ENCODE measurements at places on chromosomes 3 and 15. TPM values are rescaled to one million over a fixed set of nuclear protein-coding genes. Genes with fewer than 3 reads are reported as not detected.

PLA2G4E gene
- total RNA-seq: not detected

GRCh38 chr3:30162579-30162978, 443.8 kb upstream of the TGFBR2 start:
- DNase-seq: no peak

- no peak for DNase-seq
Observed at GRCh38 chr3:138173769-138174420, 826 bp downstream of the DBR1 start.

GRCh38 chr3:71591101-71591500, 7.6 kb upstream of the FOXP1 start:
- no peak for DNase-seq

DNA sequence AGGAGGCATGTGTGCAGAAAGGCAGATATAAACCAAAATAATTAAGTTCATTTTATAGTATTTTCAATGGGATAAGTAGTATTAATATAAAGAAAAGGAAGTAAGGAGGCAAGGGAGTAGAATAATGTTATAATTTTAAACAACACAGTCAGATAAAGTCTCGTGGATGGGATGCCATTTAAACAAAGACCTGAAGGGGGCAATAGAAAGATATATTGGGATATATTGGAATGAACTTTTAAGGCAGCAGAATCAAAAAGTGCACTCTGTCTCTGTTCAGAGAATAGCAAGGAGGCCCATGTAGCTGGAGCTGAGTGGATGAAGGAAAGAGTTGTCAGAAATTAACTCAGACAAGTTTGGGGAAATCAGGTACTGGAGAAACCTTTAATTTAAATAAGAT, 158.7 kb downstream of the CGGBP1 start:
- no peak for DNase-seq

CATSPER2 gene
- total RNA-seq: 12.9 TPM

DNA sequence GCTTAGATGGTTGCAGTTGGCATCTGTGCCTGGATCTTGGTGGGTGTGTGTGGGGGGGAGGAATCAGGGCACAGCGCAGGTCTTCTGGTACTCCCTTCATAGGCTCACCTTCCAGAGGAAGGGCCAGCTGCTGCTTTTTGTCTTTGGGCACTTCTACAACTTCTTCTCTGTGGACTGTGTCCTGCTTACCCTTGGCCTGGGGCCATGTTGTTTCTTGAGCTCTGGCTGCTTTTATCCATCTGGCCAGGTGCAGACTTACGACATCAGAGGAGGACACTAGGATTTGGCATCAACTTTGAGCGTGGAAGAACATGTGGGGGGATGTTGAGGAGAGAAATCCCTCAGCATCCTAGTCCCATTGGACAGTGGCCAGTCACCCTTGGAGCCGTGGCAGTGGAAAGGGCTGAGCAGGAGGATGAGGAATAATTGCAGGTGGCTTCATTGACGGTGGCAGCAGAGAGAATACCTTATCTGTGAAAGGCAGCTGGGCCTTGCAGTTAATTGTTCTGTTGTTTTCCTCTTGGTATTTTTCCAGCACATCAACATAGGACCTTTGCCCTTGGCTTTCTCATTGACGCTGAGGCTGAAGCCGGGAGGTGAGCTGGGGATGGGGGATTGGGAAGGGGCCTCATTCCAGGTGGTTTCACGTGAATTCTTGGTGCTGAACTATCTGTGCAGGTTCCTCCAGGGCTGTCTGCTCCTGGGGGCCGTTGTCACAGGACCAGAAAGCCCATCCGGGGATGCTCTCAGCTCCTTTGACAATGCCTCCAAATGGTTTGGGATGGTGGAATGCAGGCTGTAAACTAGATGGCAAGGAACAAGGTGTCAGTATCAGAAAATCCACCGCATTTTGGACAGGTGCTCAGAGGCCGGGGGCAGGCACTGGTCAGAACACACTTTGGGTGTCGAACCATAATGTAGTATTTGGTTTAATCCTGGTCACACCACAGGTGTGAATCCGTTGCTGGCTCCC, 9.7 kb downstream of the EPHB1 start:
- DNase-seq: no peak

AQP9 gene
- total RNA-seq: 0.10 TPM

UROC1 gene
- not detected for total RNA-seq
